ENCODE measurements at places on chromosomes 6 and 20. TPM values are rescaled to one million over a fixed set of nuclear protein-coding genes. Genes with fewer than 3 reads are reported as not detected.

Gene MYH7B
- total RNA-seq, result 0.05 TPM

Gene SOX4
- total RNA-seq, result 61.4 TPM

Gene REM1
- not detected for total RNA-seq

Gene DLK2
- total RNA-seq, result not detected

Gene RAET1G
- total RNA-seq, result 1.2 TPM

Gene IMPG1
- total RNA-seq, result not detected

Gene MACROD2
- 1.4 TPM for total RNA-seq

- DNase-seq, result no peak
Measured at GRCh38 chr6:166724576-166724975, 97.5 kb upstream of the RPS6KA2 start.

DNA sequence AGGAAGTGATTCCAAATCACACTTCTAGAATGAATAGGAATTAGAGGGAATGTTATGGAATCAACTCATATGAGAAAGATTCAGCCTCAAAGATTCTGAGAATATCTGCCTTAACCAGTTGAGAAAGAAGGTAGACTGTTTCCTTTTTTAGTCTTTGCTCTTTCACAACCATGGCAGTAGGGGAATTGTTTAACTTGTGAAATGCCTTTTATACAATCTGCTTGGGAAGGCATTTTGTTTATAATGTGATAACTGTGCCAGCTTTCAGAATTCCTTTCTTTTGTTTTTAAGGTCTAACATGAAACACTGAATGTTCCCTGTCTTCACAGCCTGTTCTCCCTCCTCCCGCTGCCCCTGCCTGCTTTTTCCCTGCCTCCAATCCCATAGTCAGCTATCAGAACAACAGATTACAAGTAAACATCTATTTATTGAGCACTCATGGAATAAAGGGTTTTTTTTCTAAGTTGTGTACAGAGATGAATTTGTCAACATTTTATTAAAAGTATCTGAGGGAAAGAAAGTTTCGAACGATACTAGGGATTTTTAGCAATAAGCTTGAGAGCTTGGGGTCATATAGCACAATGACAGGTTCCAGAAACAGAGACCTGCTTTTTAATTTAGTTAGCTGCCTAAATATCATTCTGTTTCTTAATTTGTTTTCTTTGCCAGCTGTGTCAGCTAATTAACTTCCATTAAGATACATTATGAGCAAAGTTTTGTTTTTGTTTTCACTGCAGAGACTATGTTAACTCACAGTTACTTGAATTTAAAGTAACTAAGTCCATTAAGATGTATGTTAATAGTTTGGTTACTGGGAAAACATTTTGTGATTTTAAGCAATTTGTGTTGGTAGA lies 28.3 kb upstream of the FBXO30 start:
- DNase-seq, result no peak

GRCh38 chr6:114764866-114765265 lies 422.0 kb upstream of the HS3ST5 start:
- DNase-seq, result no peak

DNA sequence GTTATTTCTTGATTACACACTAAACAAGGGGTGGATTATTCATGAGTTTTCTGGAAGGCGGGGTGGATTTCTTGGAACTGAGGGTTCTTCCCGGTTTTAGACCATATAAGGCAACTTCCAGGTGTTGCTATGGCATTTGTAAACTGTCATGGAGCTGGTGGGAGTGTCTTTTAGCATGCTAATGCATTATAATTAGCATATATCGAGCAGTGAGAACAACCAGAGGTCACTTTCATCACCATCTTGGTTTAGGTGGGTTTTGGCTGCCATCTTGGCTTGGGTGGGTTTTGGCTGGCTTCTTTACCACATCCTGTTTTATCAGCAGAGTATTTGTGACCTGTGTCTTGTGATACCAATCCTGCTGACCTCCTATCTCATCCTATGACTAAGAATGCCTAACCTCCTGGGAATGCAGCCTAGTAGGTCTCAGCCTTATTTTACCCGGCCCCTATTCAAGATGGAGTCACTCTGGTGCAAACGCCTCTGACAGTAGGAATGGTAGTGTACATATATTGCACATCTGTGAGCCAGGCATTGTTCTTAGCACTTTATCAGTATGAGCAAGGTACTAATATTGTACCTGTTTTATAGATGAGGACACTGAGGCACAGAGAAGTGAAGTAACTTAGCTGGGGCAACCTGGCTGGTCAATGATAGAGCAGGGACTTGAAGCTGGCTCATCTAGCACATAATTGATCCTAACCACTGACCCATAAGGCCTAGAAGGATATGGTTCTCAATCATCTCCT lies 203.7 kb downstream of the NFATC2 start:
- no peak for DNase-seq

DNA sequence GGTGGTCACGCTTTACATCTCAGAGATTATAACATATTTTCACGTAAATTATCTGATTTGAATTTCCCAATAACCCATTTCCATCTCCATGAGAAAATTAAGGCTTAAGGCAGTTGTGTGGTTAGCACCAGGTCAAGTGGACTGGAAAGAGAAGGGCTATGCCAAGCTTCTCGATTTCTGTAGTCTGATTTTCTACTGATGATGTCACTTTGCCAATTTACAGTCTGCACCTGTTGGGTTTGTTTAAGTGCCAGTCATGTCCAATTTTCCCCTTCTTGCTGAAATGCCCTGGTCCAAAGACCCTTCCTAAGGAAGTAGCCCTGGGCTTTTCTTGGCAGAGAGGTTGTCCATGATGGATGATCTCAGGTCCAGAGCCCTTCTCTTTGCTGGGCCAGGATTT lies 562.3 kb upstream of the BTBD3 start:
- no peak for DNase-seq

DNA sequence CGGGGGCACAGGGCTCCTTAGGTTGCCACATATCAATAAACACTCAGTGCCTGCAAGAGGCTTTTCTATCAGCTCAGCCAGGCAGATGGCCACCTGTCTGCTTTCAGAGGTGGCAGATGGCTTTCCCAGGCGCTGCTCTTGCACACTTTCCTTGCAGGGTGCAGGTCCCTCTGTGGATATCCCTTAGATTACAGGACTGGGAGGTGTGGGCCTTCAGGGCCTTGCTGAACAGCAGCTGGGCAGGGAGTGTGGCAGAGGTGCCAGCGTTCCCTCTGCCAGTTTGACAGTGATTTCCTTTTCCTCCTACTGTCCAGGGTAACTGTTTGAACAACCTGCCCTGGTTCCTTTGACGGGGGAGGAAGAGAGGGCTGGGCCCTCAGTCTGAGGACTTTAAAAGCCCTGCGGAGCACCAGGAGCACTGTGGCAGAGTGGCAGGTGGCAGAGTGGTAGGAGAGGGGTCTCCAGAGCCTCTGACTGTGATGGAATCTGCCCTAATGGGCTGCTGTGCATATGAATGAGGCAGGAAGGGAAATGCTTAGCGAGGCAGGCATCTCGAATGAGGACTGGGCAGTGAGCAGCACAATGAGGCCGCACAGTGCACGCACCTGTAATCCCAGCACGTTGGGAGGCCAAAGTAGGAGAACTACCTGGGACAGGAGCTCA lies 34.2 kb downstream of the ABHD12 start:
- DNase-seq, result no peak

- peak; percentile 46 for DNase-seq
Measured at GRCh38 chr20:53786445-53787267, 193.0 kb upstream of the ZNF217 start.

GRCh38 chr20:54351371-54352136 lies 123.8 kb upstream of the DOK5 start:
- DNase-seq, result no peak

DNA sequence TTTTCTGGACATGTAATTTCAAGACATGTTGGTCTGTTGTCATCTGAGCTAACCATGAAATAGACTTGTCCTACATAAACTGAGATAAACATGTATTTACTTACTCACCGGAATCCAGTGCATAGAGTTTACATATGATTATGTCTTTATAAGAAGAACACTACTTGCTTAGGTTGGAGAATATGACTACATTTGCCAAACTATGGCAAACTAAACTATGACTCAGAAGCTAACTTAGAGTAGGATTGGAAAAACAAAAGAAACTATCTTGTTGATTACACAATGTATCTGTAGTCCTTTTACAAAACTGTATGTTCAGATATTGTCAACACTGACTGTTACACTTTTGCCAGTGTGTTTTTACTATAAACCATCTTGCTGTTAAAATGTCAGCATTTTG lies 113.3 kb downstream of the CRYBG1 start:
- no peak for DNase-seq

DNA sequence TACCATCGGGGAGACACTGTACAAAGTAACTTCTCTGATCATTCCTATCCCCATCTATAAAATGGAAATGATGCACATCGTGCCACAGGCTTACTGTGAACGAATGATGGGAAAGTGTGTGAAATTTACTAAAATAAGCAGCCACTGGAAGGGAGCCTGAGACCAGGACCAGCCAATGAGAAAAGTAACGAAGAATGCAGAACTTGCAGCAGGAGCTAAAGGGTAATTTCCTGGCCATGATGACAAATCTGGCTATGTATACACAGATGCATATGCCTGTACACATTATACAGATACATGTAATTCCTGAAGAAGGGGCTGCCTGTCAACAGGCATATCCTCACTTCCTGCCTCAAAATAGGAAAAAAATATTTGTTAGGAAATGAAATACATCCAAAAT lies 47.4 kb downstream of the GMDS start:
- no peak for DNase-seq

- no peak for DNase-seq
Measured at GRCh38 chr6:4421837-4422236, 286.5 kb upstream of the ECI2 start.

DNA sequence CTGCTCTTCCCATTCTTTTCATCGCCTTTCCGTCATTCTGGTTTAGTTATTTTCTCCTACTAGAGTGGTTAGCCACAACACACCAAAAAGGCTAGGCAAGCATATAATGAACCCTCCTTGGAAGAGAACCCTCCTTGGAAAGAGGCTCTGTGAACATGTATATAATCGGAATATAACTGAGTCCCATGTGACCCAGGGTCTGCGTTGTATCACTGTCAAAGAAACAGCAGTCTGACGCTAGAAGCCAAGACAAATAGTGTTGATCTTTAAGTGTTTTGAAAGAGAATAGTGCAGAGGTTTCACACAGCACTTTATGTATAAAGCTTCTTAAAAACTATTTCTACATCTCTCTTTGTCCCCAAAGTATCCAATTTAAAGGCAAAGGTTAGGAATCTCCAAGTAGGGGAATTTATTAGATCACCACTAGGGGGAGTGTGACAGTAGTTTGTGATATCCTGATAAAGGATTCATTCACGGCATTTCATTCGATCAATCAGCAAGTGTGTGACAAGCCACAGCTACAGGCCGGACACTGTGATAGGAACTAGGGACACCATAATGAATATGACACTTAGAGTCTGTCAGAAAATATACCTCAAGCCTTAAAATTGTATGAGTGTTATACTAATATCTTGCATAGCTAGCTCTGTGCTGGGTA lies 395.3 kb downstream of the CD109 start:
- peak; percentile 29 for DNase-seq

GRCh38 chr20:1033751-1034414 lies 31.8 kb upstream of the RSPO4 start:
- no peak for DNase-seq

DNA sequence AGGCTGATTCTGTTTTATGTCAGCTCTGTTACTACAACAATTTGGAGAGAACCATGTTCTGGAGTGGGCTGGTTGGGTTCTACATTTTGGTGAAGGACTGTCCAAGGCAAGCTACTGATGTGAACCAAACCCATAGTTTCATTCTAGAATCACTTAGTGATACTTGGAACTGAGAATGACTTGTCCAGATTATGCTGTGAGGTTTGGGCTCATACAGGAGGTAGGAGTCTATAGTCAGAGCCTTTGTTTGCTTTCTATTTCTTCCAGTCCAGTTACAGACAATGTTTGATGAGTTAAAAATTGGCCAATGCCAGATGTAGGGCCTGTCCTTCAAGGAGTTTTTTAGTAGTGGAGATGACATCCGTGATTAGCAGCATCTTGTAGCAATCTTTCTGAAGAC lies 97.9 kb downstream of the LRRC1 start:
- no peak for DNase-seq

DNA sequence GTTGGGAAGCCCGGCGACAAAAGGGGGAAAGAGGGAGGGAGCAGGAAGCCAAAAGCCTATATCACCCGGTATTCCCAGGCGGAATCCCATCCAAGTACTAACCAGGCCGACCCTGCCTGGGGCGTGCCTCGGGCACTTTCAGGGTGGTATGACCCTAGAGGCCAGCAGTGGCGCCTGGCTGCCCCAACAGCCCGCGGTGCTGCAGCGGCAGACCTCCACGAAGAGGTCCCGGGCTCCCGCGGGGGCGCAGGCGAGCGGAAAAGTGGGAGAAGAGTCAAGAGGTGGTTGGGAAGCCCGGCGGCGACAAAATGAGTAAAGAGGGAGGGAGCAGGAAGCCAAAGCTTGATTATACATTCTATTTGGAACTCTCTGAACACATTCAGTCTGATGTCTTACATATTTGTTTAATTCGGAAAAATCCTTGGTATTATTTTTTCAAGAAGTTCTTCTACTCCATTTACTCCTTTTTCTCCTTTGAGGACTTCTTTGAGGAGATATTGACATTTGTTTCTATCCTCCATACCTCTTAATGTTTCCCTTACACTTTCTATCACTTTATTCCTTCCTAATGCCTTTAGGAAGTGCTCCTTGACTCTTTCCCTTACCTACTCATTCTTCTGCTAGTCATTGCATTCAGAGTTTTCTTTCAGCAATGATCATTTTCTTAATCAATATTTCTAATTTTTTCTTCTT lies 11.5 kb downstream of the TREML4 start:
- no peak for DNase-seq

DNA sequence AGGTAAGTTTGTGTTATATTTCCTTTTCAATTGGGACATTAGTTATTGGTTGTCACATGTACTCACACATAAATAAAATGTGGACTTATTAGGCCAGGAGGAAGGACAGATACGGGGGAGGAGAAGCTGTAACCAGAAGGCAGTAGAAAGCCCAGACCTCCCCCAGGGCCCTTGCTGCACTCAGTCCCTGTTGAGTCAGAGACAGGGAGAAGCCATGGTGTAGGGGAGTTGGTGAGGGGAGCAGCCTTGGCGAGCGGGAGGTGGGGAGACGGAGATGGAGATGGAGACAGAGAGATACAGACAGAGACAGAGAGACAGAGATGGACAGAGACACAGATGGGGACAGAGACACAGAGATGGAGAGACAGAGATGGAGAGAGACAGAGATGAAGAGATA lies 263.2 kb downstream of the DLL1 start:
- DNase-seq, result no peak

DNA sequence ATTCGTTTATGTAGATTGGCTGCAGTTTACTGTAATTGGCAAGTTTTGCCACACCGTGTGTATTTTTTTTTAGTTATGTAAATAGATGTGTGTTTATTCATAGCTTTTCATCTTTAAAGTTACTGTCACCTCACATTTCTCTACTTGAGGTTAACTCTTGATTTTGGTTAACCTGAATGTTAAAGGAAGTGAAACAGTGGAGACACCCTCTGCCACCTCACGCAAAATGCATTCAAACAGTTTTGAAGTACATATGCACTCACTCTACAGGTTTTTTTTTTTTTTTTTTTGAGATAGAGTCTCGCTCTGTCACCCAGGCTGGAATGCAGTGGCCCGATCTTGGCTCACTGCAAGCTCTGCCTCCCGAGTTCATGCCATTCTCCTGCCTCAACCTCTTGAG lies 17.7 kb downstream of the OR2A4 start:
- no peak for DNase-seq
